Sigmoid colon (tissue), 7 donors: ENCODE measurements at places on chromosomes 7 and 10. TPM values are rescaled to one million over a fixed set of nuclear protein-coding genes. Genes with fewer than 3 reads are reported as not detected.

DNA sequence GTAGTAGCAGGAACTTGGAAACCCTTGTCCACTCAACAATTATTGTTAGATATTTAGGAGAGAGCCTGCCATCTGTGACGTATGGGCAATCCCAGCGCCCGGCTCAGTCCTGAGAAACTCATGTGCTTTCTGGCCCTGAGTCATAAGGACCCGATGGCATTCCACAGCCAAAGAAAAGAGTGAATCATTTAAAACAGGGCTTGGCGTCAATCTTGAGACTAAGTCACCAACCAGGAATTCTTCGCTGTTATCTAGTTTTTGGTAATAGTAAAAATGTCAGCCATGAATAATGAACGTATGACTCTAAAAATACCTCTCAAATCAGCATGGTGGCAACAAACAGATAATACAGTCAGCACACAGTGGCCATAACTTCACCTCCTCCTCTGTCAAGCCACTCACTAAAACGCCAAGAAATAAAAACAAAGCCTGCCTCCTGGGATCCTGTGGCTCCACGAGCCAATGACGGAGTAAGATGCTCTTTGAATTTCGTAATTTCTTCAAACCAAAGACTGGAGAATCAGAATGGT is 140.8 kb downstream of the ADAM12 start:
- DNase-seq = peak; percentile 83

DNA sequence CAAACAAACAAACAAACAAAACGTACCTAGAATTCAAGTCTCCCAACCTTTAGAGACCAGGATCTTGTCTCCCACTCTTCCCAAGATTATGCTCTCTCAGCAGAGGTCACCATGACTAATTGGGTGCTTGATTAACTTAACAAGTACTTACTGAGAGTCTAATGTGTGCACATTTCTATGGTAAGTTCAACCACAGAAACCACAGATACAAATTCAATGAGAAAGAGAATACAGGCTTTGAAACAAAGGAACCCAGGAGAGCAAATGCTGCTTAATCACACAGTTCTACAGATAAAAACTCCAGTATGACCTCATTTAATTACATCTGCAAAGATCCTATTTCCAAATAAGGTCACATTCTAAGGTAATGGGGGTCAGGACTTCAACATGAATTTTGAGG is 142.8 kb downstream of the DNAJC1 start:
- DNase-seq = no peak

DNA sequence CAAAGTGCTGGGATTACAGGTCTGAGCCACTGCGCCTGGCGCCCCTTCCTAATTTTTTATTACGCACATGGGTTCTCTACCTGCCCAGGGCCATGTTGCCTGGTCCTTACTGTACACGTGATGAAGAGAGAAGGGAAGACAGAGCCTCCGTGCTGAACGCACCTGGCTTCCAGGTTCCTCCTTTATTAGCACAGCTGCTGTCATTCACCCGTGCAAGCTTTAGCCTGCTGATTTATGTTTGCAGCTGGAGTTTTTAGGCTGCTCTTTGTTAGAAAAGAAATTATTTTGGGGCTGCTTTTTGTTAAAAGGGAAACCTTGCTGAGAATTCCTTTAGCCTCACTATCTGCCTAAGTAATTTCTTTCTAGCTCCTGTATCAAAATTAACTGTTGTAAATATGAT is 417.0 kb downstream of the CALN1 start:
- no peak for DNase-seq

The ZNF727 gene
- 8.6 TPM for total RNA-seq

- no peak for DNase-seq
Observed at GRCh38 chr7:42614636-42615035, 297.2 kb downstream of the C7orf25 start.

The ASB15 gene
- not detected for total RNA-seq

- DNase-seq = no peak
Observed at GRCh38 chr10:106284802-106285587, 879.5 kb downstream of the SORCS1 start.
